Smooth muscle cell of the umbilical artery (primary cell): ENCODE measurements at places on chromosomes 16 and 17. TPM values are rescaled to one million over a fixed set of nuclear protein-coding genes. Genes with fewer than 3 reads are reported as not detected.

KRTAP9-4 gene
- total RNA-seq: not detected in 2 replicates

WSCD1 gene
- 0.05 and 0.30 TPM in 2 replicates for total RNA-seq

AOC2 gene
- 0.59 and 0.69 TPM in 2 replicates for total RNA-seq

PRCD gene
- total RNA-seq: 1.2 and 1.5 TPM in 2 replicates

NKD1 gene
- under 0.01 TPM in 2 replicates for total RNA-seq

RPS15A gene
- 951 and 2,615 TPM in 2 replicates for total RNA-seq

MIEF2 gene
- total RNA-seq: 19.9 and 20.5 TPM in 2 replicates

TP53TG3B gene
- total RNA-seq: not detected in 2 replicates

TGFB1I1 gene
- 47.8 and 74.7 TPM in 2 replicates for total RNA-seq

OGFOD3 gene
- 37.9 and 38.9 TPM in 2 replicates for total RNA-seq

TNP2 gene
- total RNA-seq: not detected in 2 replicates

ABCA10 gene
- 0.69 and 1.8 TPM in 2 replicates for total RNA-seq

KRTAP3-1 gene
- total RNA-seq: not detected in 2 replicates

ICAM2 gene
- 2.1 and 4.2 TPM in 2 replicates for total RNA-seq

PPP1R1B gene
- total RNA-seq: not detected in 2 replicates

CRYBA1 gene
- total RNA-seq: not detected in 2 replicates

CSH1 gene
- total RNA-seq: not detected in 2 replicates

GPR142 gene
- not detected in 2 replicates for total RNA-seq

ABI3 gene
- under 0.01 TPM in 1 of 2 replicates, not detected in the other for total RNA-seq

GP1BA gene
- not detected in 2 replicates for total RNA-seq

SPECC1 gene
- 28.1 and 56.7 TPM in 2 replicates for total RNA-seq
